ENCODE measurements at places on chromosomes 1 and 21.

- DNase-seq: no peak
Measured at GRCh38 chr1:42691157-42691498, 8.9 kb downstream of the YBX1 start.

DNA sequence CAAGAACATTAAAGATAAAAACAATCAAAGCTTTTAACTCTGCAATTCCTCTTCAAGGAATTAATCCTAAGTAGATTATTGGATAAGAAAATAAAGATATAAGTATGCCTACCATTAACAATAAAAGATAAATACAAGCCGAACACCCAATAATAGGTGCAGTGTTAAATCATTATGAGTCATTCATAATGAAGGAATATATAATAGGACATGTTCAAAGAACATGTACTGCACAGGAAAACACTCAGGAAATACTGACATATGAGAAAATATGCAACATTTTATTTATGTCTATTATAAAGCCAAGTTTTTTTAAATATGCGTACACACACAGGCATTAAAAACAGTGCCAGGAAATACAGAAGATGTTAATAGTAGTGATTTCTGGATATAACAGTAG lies 11.1 kb upstream of the EXO1 start:
- DNase-seq: no peak

GRCh38 chr1:204196068-204196795 lies at the start of gene KISS1:
Gene KISS1, minus strand, starts transcription at chr1:204196491. Its CDS starts 3,615 bp downstream, at chr1:204192876.
- no peak for DNase-seq

DNA sequence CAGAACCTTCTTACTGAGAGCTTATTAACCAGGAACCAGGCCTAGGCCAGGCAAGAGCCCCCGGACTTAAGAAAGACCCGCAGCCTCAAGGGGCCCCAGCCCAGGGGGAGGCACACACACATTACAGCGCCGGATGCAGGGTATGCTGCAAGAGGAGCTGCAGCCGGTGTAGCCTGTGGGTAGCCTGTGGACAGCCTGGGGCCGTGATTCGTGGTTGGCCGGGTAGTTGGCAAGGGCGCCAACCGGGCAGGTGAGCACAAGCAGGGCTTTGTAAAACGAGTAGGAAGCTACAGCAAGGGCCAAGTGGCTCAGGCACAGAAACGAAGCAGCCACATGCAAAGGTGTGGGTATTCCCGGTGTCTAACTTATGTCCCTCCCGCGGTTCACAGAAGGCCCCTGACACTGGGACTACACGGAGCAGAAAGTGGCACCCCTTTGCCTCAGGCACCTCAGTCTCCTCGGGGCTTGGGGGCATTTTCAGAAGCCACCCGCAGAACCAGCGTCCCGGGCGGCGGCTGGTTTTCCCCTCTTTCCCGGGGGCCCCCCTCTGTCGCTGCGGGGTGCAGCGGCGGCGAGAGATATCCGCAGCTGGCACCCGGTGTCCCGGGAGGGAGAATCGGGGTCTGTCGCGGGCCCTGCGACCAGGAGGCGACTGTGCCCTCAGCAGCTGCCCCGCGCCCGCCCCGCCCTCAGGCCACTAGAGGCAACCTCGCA lies 40.8 kb downstream of the KIAA1614 start:
- peak; percentile 38 for DNase-seq

- no peak for DNase-seq
Measured at GRCh38 chr1:6456800-6457466, 9.0 kb downstream of the TNFRSF25 start.

- DNase-seq: no peak
Measured at GRCh38 chr1:187517546-187517945, 688.8 kb downstream of the PLA2G4A start.

DNA sequence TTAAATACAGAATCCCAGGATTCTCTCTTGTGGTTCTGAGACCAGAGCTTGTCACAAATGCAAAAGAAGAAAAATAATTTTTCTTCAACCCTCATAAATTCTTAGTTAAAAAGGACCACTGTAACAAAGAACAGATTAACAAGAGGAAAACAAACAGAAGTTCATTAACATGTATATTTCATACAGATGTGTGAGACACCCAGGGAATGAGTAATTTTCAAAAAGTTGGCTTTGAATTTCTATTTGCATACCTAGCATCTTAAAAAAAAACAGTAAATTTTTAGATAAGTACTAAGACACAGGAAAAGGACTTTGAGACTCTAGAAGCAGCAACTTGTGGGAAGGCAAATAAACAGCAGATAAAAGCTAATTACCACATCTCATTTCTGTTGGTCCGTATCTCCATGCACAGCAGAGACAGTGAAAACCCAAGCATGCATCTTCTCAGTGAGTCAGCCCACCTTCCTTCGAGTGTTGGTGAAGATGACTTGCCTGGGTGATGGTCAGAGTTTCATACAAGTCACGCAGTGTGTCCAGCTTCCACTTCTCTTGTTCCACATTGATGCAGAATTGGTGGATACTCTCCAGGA lies 399.9 kb upstream of the ADAMTS5 start:
- DNase-seq: no peak

DNA sequence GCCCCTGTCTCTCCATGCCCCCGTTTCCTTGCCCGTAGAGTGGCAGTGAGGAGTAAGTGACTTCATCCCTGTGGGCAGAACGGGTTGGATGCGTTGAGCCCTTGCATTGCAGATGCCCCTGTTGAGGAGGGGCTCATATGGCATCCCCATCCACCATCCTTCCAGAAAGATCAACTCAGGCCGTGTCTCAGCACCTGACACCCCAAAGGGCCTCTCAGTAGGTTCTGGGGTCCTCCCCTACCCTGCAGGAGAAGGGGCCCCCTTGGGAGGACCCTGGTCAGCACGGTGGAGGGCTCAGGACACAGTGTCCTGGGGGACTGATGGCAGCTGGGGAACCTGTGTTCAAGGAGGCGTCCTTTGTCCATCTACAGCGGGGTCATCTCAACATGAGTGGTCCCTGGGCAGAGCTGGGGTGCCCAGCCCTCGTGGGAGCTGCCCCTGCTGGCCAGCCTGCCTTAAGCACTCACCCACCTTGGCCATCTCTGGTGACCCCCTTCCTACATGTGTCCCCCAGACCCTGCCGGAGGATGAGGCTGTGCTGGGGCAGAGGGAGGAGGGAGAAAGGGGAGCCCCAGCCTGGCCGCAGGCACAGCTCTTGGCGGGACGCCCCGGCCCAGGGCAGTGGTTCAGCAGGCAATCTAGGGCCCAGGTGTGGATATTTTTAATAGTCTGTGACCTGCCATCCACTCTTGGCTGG lies 48.2 kb upstream of the ACTRT2 start:
- peak; percentile 6 for DNase-seq

DNA sequence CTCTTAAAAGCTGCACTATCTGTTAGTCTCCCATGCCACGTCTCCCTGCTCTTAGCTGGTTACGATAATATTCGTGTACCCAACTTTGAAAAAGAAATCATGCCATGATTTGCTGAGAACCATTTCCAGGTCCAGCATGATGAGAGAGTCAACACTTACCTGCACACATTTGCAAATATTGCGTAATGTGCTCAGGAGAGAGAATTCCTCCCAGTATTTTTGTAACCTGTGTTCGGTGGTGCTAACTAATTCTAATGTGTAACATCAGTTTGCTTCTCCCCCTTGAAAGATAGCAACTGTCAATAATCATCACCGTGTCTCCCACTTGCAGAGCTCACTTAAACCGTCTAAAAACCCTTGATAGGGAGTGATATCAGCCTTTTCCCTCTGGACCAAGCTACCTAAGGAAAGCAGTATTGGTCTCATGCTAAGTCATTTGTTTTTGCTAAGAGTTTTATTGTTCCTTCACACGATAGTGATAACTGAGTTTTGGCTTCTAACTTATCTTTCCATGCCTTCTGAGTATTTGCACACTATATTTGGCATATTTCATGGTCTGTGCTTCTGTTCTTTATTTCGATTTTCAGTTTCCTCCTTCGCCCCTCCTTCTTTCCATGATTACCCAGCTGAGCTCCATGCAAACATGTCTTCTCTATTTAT lies 61.1 kb upstream of the IRF2BP2 start:
- no peak for DNase-seq

DNA sequence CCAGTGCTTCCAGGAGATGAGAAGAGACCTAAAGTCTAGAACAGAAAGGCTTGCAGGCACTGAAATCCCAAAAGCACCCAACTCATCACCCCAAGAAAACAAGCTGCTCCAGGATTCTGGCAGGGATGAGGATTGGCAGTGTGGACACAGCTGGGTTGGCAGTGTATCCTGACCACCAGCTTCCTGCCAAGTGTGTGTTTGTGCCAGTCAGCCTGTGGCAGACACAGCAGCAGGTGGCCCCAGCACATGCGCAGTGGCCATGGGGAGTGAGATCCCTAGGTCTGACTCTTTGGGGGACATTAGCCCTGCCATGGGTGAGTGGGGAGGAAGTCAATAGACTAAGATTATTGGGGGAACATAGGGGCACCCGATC lies 8.7 kb upstream of the SNAPIN start:
- DNase-seq: no peak

DNA sequence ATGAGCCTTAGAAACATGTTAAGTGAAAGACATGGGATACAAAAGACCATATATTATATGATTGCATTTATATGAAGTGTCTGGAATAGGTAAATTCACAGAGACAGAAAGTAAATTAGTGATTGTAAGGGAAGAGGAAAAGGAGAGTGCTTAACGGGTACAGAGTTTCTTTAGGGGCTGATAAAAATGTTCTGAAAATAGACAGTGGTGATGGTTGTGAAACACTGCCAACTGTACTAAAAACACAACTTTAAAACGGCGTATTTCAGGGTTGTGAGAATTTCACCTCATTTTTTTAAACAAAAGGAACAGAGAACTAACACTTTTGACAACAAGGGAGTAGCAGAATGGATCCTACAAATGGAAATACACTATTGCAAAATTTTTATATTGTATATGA lies 13.4 kb downstream of the COP1 start:
- DNase-seq: no peak

- no peak for DNase-seq
Measured at GRCh38 chr1:12488666-12489354, 129.2 kb downstream of the DHRS3 start.

GRCh38 chr1:39023140-39023539 lies 3.0 kb upstream of the NDUFS5 start:
- no peak for DNase-seq

DNA sequence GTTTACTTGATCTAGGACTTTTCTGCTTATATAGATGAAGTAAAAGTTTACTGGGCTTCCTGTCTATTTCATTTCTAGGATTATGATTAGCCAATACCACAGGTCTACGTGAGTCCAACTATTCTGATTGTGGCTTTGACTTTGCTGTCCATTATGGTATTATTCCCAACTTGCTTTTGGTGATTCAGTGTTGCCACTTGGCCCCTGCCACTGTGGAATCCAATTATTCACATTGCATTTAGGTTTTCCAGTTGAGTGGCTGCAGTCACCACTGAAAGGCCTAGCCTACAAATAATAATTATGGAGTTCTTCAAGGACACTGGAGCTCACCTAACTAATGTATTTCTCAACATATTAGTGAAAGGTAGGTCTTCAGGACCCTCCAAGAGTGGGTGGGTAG lies 574.3 kb upstream of the USP24 start:
- no peak for DNase-seq

DNA sequence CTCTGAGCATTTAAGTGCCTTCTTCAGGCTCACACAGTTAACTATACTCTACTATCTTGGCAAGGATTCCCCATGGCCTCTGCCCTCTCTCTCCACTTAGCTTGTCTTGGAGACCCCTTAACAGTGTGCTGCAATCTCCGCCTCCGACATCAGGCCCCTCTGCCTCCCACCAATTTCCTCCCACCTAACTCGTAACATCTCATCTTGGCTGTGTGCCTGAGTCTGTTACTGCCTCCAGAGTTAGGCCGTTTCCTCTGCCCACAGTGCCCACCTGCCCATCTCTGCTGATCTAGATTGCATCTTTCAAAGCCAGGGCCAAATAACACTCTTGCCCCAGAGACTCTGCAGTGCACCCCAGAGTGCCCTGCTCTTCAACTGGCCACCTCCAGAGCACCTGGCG lies 244.3 kb upstream of the TMEM51 start:
- no peak for DNase-seq

- no peak for DNase-seq
Measured at GRCh38 chr1:36349241-36349671, 25.8 kb upstream of the EVA1B start.

GRCh38 chr1:226407497-226408284 lies at the start of gene PARP1:
Gene PARP1, minus strand, starts transcription at chr1:226408093. Its CDS starts 164 bp downstream, at chr1:226407929.
- peak; percentile 91 for DNase-seq

DNA sequence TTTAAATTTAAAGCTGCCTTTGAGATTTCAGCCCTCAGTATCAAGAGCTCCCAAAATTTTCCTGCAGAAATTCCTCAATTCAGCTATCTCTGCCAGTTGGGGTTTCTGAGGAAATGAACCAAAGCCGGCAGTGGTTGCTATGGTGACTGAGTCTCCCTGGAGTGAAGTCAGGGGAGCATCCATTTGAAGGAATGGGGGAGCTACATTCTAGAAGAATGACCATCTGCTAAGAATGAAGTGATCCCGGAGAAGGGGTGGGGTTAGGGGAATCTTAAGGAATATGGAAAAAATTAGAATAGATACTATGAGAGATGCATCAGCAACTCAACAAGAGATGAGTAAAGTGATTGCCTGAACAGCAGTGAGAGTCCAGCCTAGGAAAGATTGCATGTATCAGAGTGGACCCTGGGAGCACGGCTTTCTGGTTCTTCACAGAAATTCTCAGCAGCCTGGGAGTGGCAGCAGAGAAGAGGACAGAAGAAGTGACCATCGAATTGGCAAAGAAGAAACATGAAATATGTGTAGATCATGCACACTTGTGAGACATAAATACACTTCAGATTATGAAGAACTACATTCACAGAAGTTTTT lies 94.7 kb downstream of the CHD1L start:
- no peak for DNase-seq

GRCh38 chr1:54153535-54154439 lies 987 bp upstream of the CDCP2 start:
- DNase-seq: no peak

DNA sequence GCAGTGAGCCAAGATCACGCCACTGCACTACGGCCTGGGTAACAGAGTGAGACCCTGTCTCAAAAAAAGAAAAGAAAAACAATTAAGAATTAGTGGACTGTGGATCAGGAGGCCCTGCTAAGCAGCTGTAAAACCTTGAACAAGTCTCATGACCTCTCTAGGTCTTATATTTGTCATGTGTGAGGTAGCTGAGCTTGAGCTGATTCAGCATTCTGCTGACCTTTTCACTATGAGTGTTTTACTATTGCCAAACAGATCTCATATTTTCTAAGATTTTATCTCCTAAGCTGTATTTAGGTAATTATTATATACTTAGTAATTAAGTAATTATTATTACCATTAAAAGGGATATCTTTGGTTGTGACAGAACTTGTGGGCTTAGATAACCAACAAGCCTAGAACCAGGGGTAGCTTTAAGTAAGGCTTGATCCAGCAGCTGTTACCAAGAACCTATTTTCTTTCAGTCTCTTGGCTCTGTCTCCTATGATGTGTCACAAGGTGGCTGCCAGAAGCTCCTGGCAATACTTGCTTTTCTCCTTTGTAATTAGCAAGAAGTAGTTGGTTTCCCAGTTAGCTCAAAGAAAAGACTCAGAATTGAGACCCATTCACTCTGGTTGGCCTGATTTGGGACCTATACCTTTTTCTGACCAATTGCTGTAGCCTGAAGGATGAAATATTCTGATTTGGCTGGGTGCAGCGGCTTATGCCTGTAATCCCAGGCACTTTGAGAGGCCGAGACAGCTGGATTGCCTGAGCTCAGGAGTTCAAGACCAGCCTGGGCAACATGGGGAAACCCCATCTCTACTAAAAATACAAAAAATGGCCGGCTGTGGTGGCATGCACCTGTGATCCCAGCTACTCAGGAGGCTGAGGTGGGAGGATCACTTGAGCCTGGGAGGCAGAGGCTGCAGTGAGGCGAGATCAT lies 8.5 kb upstream of the ZC3H12A start:
- no peak for DNase-seq
